ENCODE measurements at places on chromosomes 12 and 14. TPM values are rescaled to one million over a fixed set of nuclear protein-coding genes. Genes with fewer than 3 reads are reported as not detected.

PROX2 gene
- total RNA-seq = not detected

DNA sequence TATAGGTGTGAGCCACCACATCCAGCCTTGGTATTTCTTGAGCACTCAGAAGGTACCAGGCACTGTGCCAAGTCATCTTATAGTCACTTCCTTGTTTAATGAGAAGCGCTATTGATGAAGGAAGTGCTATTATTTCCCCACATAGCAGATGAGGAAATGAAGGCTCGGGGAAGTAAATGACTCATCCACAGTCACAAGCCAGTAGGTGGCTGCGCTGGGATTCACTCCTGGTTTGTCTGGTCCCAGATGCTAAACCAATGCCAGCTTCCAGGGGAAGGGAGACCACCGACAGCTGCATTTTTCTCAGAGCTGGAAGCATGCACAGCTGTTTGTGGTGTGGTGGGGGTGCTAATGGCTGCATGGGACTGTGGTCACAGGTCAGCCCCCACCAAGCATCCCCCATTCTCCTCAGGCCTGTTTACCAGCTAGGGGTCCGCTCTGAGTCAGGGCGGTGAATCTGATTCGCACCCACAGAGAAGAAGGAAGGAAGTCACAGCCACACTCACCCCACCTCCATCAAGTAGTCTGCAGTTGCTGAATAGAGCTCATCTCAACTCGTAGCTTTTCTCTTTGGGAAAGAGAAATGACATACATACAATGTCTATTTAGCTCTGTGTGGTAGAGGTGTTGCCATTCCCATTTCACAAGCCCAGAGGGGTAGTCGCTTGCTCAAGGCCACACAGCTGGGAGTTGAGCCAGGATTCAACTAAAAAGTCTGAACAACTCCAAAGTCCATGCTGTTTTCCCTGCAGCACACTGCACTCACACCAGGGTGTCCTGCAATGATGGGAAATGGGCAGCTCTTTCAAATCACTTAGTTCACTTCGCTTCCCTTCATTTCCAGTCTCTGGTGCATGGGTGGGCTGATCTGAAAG, 6.3 kb upstream of the LTBP2 start:
- no peak for DNase-seq

RNASE7 gene
- 0.23 TPM for total RNA-seq

DNA sequence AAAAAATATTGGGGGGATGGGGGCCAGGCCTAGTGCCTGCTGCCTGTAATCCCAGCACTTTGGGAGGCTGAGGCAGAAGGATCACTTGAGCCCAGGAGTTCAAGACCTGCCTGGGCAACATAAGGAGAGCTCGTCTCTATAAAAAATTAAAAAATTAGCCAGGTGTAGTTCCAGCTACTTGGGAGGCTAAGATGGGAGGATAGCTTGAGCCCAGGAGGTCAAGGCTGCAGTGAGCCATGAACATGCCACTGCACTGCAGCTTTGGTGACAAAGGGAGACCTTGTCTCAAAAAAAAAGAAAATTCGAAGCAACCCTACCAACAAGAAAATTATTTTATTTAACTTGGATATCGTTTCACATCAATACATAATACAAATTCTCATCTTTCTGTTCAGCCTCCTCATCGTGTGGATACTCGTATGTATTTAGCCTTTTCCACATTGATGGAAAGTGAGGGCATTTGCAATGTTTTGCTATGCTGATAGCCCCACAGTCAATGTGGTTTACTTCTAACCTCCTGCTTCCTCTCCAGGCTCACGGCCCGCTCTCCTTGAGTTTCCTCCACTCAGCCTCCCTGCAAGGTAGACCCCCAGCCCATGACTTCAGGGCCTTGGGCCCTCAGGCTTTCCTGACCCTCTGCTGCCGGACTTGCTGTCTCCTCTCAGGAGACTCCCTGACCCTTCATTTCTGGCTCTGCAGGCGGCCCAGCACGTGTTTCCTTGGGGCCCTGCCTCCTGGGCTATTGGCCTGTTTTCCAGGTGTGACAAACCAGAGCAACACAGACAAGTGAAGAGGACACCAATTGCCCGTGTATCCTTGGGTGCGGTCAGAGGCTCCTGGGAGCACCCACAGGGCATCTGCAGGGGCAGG, 54.8 kb downstream of the NFKBIA start:
- no peak for DNase-seq

DIO2 gene
- 0.28 TPM for total RNA-seq

DNA sequence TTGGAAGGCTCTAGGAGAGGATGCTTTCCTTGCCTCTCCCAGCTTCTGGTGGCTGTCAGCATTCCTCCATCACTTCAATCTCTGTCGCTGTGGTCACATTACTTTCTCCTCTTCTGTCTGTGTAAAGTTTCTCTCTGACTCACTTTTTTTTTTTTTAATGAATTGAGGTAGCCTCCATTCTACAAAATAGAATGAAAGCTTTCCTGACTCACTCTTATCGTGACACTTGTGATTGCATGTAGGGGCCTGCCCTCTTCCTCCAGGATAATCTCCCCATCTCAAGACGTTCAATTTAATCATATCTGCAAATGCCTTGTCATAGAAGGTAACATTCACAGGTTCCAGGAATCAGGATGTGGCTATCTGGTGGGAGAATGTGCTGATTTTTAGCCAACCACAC, 153.5 kb upstream of the HMGA2 start:
- no peak for DNase-seq

DNA sequence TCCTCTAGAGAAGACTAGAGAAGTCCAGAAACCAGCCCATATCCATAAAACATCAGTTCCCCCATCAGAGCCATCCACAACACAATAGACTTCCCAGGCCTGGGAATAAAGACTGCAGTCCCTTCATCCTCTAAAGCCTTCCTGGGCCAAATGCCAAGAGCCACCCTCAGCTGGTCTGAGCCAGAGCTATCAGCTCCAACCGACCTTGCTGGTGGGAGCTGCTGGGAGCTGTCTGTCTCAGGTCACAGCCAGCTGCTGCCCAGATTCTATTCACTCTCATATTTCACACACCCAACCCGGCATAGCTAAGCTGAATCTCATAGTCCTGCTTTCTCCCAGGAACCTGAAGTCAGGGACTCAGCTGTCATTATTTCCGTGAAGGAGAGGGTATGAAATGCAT, 10.9 kb upstream of the TFCP2 start:
- DNase-seq = peak; percentile 85

GRCh38 chr14:22995889-22996625, 13.7 kb upstream of the AJUBA start:
- peak; percentile 46 for DNase-seq

NANOG gene
- total RNA-seq = not detected

DNA sequence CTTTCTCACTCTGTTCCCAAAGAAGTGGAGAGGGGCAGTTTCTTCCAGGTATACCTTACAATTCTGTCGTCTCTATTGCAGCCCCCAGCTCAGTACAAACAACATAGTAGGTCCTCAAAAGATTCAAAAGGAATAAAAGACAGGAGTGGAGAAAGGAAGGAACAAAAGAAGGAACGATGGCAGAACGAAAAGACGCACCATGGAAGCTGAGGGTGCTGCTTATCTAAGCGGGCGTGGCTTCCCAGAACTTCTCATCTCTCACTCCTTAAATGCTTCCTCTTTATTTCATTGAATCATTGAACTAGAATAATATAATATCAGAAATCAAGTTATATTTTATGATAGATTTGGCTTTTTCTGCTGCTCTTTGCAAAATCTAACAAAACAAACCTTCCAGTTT, 13.7 kb upstream of the LTA4H start:
- no peak for DNase-seq

- DNase-seq = no peak
Observed at GRCh38 chr12:6322352-6322751, 11.9 kb downstream of the PLEKHG6 start.

DNA sequence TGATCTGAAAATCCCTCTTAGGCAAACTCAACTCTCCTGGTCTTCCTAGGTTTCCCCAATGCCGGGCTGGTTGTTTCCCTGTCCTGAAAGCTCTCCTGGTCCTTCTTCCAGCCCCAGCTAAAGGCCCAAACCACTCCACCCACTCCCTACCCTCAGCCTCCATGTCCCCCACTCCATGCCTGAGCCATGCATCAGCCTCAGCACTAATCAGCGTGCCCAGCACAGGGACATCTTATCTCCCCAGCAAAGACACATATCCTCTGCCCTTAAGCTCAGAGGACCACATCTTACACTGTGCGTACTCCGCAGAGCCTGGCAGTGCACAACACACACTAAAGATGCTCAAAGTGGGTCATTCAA, 25.9 kb downstream of the ACTN1 start:
- no peak for DNase-seq

DNA sequence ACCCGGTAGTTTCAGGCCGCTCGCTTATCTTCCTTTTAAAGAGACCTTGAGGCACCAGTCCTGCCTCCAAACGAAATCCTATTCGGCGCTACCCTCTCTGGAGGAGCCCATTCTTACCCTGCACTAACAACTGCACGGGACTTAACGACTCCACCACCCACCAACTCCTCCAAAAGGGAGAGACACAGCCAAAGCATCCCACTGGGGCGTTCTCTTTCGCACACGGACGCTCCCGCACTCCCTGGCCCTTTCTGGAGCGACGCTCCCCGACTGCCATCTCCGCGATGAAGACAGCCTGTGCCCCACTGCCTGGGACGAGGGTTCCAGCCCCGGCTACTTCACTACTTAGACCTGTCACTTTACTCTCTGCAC, 650 bp downstream of the GALC start:
- no peak for DNase-seq

GRCh38 chr12:54047160-54047963, 6.3 kb upstream of the HOXC4 start:
- no peak for DNase-seq

DNA sequence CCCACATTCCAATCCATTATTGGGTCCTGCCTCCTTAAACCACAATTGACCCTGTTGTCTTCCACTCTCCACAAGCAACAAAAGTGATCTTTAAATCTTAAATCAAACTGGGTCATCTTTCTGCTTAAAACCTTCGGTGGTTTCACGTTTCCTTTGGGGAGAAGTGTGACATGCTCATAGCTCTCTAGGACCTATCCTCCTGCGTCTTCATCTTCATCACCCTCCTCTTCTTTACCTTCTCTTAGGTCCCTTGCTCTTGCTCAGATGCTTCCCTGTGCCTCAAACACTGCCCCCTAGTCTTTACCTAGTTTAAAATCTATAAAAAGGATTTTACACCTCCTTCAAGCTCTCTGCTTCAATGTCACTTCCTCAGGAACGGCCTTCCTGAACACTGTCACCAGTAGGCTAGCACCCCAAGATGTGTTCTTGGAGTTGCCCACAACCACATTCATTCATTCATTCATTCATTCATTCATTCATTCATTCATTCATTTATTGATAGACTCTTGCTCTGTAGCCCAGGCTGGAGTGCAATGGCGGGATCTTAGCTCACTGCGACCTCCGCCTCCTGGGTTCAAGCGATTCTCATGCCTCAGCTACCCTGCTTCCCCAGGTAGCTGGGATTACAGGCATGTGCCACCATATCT, 46.8 kb downstream of the GALNT4 start:
- DNase-seq = no peak

NKX2-1 gene
- total RNA-seq = not detected

PRIM1 gene
- total RNA-seq = 4.1 TPM

DNA sequence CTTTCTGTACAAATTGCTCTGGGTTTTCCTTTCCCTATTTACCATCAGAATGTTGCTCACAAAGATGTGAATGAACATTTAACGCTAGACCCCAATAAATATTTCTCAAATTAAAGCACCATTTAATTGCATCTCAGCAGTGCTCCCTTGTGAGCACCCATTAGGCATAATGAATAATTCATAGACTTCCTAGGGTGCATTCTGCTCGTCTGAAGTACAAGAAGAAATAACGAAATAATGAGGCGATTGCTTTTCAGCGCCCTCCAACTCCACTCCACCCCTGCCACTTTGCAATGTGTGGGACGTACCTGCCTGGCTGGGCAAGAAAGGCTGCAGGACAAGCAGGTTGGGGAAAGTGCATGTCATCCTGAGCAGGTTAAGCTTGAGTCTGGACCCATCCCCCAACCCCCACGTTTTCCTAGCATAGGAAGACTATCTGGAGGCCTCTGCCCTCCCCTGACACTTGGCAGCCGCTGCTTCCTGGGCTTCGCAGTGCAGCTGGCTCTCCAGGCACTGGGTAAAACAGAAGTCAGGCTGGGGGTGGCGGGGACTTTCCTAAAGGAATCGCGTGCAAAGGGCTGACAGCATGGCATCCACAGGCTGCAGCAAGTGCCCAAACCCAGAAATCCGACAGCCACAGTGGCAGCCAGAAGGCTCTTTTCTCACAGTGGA, 253.7 kb downstream of the DUSP6 start:
- no peak for DNase-seq

DNA sequence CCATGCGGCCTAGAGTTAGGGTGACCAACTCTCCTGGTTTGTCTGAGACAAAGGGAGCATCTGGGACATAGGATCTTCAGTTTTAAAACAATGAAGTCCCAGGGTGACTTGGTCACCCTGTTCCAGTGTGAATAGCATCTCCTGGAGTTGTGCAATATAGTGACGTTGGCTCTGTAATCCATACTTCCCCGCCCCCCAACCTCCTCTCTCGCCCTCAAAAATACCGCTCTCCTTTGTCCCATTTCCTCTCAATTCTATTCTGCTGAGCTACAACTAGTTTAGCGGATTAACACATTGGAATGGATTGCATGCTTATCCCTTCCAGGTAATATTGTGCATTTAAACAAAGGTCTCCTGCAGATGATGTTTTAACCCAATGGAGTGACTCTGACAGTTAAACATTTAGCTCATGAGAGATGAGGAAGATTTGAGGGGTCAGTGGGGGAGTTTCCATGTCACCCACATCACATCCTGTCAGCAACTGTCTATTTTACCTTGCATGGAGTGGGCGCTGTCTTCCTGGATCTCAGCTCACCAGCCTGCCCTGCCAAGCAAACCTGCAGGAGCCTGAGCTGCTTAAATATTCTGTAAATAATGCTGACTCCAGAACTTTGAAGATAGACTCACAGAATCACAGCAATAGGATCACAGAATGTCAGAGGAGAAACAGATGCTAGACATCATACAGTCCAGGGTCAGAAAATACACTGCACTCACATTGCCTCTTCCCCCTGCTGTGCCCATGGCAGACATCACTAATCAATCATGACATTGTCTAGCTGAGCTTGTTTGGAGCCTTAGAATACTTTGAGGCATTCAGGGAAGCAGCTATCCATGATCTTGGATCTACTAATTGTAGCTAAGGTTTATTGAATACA, 43.0 kb downstream of the MAP1LC3B2 start:
- no peak for DNase-seq

GRCh38 chr14:52888839-52889838, 61.7 kb downstream of the FERMT2 start:
- no peak for DNase-seq

GATC gene
- total RNA-seq = 18.3 TPM

DNA sequence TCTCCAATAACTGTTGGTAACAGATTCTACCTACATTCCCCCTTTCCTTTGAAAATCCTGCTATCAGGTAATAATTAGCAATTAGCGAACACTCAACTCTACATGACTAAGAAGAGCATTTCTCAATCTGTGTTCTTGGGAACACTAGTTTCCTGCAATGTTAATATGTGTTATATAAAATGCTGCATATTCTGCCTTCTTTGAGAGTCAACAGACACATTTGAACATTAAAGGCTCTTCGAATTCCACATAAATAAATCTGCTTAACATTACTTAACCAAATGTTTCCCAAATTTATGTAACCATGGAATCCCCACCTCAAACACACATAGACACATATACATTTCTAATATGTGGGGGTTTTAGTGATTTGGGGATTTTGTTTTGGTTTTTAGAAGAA, 41.2 kb upstream of the G2E3 start:
- no peak for DNase-seq

PPM1H gene
- 6.4 TPM for total RNA-seq

All from pancreas (tissue), 10 donors.